ENCODE measurements at places on chromosomes 5 and 9.

GRCh38 chr9:23914431-23915003 is 88.5 kb upstream of the ELAVL2 start:
- no peak for ATAC-seq

DNA sequence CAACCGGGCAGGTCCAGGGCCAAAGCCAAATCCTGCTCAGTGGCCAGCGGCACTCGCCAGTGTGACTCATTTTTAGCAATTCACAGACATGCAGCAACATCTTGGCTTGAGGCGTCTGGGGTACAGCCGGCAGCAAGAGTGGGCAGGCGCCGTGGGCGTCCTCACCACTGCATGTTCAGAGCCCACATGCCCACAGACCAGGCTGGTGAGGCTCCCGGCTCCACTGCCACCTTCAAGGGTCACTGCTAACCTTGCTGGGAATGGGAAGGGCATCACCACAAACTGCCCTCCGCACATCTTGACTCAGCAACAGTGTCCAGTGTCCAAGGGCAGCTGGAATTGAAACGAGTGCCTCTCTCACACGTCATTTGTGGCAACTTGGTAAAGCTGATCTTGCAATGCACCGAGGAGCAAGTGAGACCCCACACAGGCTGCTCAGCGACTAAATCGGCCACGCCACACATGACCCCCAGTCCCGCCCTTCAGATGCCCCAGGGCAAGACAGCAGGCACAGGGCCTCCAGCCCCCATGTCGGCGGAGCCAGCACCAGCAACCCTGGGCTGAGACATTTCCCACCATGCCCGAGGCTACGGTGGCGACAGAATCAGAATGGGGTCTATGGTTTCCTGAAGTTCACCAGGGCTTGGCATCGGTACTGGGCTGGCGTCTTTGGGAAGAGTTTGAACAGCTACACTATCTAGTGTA is 140.3 kb downstream of the ROR2 start:
- ATAC-seq = no peak

DNA sequence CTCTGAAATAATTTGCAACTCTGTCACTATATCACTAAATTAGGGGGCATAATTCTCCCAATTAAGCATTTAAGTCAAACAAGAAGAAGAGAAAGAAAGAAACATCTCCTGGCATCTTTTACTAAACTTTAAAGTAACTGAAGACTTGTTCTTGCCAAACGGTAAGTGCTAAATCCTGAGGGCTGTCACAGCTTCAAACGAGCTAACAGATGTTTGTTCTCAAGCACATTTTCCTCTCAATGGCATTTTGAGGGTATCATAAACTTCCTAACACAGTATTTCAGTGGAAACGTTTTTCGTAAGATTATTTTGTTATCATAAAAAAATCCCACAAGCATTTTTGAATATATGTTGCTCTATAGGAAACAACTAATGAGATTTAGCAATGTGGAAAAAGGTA is 169.5 kb upstream of the TAS2R1 start:
- no peak for ATAC-seq

DNA sequence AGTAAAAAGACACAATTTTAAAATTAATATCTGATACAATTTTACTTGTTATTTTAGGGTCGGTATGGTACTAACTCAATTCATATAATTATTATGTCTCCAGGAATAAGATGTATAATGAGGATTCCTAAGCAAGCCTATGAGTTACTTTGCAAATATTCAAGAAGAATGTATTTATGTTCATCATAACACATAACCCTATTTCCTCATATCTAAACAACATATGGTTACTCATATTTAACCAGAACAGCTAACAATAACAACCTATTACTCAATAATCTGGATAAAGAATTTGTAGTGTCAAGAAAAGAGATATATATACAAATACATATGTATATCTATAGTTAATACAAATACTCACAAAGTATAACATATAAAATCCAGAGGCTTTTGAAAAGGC is 285.9 kb downstream of the ARL15 start:
- no peak for ATAC-seq

- no peak for ATAC-seq
Observed at GRCh38 chr5:123450640-123451039, 27.4 kb upstream of the CEP120 start.

Measured in stimulated activated memory B cell treated with anti-CD40 and anti-IgM and Interleukin-4, amounts not matched to agents 10 μg/mL and 1 μg/mL and 100 μg/mL, for 72 hours (primary cell).